ENCODE measurements at places on chromosomes 7 and 10.

- no peak for DNase-seq
These were observed 100.3 kb upstream of the PAX2 start for GRCh38 chr10:100645091-100645490.

GRCh38 chr10:114684084-114684821 is 26.2 kb upstream of the ABLIM1 start:
- no peak for DNase-seq

DNA sequence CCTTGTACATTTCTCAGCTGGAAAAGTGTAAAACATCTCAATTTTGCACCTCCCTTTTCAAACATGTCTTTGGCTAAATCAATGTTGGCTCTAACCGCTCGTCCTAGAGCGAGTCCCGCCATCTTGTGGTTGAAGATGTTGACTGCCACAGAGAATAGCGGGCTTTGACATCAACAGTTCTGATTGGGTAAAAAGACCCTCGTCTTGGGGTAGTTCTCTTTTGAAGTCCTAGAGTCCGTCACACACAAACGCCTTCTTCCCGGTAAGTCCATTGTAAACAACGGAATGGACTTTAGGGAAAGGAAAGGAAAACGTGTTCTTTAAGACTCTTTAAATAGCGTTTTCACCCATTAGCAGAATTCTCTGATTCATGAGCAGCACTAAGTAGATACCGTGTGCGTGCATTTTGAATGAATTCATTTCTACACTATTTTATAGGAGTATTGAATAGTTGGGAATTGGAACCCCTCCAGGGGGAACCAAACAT is 452 bp upstream of the RPP30 start:
- no peak for DNase-seq

DNA sequence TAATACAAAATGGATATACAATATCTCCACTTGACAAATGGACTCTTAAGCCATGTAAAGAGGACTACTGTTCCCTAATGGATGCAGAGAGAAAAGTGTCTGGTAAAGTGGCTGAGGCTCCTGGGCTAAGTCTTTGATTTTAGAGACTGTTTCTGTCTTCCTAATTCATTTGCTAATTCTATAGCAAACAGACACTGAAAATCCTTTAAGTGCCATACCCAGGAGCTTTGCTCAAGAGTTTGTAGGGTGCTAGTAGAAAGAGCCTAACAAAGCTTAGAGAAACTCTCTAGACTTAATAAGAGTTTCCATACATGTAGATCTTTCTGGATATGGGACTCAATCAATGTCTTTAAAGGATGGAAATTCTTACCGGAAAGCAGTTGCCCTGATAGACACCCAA is 16.7 kb downstream of the CEP55 start:
- no peak for DNase-seq

DNA sequence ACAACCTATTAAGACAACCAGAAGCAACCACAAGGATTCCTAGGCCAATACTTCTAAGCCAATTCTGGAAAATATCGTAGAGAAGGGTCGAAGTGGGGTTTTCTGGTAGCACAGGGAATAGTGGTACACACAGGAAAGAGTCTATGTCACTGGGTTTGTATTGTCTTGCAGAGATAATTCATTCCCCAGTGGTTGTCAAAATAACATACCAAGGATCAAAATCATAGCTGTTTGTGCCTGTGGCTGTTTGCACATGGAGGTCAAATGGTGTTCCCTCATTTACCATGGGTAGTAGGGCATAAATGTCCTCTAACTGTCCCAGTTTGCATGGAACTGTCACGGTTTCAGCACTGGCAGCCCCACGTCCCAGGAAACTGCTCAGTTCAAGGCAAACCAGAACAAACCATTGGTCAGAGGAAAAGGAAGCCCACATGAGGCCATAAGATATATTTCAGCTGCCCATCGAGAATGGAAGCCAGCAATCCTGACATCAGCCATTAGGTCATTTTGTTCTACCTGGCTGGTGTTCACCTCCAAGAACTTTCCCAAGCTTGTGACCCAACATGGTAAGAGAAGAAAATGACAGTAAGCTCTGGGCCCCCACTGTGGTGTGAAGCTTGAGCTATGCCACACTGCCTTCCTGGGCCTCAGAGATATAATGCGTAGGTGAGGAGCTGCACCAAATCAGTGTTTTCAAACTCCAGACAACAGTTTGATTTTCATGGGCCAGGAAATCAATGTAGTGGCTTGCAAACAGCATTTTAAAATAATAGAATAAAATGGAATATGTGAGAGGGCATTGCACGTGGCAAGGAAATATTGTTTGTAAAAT is 53.9 kb upstream of the NFE2L3 start:
- DNase-seq = no peak

- no peak for DNase-seq
These were observed 422.1 kb downstream of the RPS24 start for GRCh38 chr10:78455811-78456210.

GRCh38 chr10:10510179-10510578 is 507.5 kb upstream of the CELF2 start:
- DNase-seq = no peak

- DNase-seq = no peak
These were observed 4.4 kb upstream of the SNX13 start for GRCh38 chr7:17944720-17945119.

Measured in SHP77 (cell line).